Effector memory CD8-positive, alpha-beta T cell (primary cell): ENCODE measurements at places on chromosomes 3 and 15.

DNA sequence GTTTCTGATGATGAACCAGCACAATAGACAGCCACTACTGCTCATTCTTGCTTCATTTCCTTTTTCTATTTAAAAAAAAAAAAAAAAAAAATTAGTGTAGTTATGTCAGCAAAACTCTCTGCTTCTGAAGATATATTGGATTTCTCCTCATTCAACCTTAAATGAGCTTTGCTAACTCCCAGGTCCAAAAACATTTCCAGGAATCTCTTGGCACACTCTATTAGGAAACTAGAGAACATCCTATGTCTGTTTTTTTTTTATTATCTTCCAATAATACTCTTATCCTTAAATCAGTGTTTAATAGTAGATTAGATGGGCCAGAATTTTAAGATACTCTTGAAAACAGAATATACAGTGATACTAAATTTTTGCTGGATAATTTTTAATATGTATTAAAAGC, 398.0 kb downstream of the NAALADL2 start:
- DNase-seq = no peak

GRCh38 chr3:4850211-4850927, 128.9 kb upstream of the BHLHE40 start:
- peak; percentile 21 for DNase-seq

- no peak for DNase-seq
Observed at GRCh38 chr15:81504170-81504905, 130.3 kb upstream of the TMC3 start.

DNA sequence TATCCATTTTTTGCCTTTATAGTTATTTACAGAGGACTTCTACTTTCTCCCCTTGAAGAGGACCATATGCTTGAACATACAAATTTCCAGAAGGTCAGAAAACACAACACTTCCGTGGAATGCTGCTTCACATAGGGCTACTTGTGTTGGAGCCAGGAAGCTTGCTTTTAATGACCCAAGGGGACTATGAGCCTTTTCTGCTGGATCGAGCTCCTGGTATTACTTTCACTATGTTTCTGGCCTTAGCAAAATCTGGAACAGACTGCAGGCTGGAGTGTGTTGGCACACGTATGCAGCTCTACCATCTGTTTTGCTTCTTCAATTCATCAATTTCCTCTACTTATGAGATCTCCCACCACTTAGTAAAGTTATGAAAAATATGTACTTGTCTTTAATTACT, 69.3 kb upstream of the CBLB start:
- no peak for DNase-seq

GRCh38 chr3:65732051-65732935, 306.4 kb downstream of the MAGI1 start:
- no peak for DNase-seq

GRCh38 chr3:177787279-177788041, 590.2 kb upstream of the TBL1XR1 start:
- no peak for DNase-seq

DNA sequence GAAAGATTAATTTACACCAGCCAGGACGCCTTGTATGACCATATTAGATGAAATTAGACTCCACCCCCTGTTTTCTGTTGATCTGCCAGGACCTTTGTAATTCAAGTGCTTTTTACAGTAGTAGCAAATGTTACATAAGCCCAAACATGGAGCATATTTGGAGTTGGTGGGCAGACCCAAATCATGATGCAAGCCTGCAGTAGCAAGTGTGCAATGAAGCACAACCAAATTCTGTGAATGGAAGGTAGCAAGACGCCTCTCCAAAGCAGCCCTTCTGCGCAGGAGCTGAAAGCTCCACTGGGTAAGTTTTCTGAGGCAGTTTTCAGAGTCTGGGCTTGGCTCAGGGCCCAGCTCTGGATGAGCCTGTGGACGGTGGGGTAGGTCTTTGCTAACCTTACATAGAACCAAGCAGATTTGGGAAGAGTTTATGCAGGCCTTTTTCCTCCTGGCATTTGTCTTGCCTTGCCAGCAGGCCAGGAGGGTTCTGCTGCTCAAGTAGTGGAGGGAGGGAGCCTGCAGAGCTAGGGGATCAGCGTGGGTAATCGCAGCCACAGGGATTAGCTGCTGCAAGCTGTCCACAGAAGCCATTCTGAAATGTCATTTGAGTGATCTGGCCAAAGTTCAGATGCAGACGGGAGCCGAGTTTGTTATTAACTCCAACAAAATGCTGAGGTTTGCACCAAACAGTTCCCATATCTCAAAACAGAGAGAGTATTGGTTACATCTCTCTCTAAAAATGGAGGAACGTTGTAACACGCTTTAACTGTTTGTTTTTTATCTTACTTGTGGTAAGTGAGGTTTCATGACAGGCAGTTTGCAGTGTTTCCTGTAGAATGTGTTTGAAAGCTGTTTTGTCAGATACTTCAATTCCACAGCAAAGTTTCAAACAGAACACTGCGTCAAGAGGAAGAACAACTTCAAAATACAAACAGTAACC, 55.4 kb downstream of the PSMD6 start:
- peak; percentile 27 for DNase-seq

GRCh38 chr15:65286069-65286703, 497 bp downstream of the PARP16 start:
- no peak for DNase-seq

DNA sequence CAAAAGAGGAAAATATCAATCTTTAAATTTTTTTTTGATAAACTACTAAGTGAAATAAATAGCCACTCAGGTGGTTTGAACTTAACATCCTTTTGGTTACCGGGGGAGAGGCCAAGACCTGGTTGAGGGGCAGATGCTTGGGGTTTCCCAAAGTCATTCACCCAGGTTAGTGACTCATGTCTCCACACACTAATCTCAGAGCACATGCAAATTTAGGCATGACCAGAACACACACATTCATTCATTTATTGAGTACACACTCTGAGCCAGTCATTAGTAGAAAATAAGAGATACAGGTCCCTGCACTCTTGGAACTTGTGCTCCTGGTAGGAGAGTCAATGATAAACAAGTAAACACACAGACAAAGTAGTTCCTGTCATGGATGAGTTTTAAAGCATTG, 7.3 kb downstream of the ILDR1 start:
- no peak for DNase-seq

- DNase-seq = peak; percentile 61
Observed at GRCh38 chr15:83010709-83011270, 649 bp downstream of the C15orf40 start.

GRCh38 chr15:45653702-45654424, 19.0 kb downstream of the SQOR start:
- no peak for DNase-seq

GRCh38 chr3:10848261-10848660, 32.2 kb downstream of the SLC6A11 start:
- no peak for DNase-seq

GRCh38 chr3:148203297-148204010, 494.2 kb upstream of the AGTR1 start:
- no peak for DNase-seq

GRCh38 chr3:160601288-160601687, 35.9 kb upstream of the KPNA4 start:
- DNase-seq = no peak

DNA sequence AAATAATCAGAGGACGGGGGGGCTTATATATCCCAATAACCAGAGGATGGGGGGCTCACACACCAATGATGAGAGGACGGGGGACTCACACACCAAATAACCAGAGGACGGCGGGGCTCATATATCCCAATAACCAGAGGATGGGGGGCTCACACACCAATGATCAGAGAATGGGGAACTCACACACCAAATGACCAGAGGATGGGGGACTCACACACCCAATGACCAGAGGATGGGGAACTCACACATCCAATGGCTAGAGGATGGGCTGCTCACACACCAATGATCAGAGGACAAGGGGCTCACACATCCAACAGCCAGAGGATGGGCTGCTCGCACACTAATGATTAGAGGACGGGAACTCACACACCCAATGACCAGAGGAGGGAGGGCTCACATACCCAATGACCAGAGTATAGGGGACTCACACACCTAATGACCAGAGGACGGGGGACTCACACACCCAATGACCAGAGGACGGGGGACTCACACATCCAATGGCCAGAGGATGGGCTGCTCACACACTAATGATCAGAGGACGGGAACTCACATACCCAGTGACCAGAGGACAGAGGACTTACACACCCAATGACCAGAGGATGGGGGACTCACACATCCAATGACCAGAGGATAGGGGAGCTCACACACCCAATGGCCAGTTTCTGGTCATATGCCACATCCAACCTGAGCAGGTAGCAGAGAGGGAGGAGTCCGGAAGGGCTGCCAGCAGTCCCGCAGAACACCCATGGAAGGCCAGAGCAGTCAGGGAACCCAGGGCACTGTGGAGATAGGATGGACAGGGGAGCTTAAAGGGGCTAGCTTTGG, 10.6 kb downstream of the RAB6B start:
- DNase-seq = no peak
